ENCODE measurements at places on chromosomes 1 and 21. TPM values are rescaled to one million over a fixed set of nuclear protein-coding genes. Genes with fewer than 3 reads are reported as not detected.

GRCh38 chr21:29523646-29524045 lies 224.9 kb downstream of the BACH1 start:
- no peak for DNase-seq
- no peaks in the 10 kb centered on the region for H3K36me3 ChIP-seq

- DNase-seq = no peak
- H3K27ac ChIP-seq = no peak overlapping the region
- H3K4me1 ChIP-seq = no peaks in the 10 kb centered on the region
- no peak overlapping the region for H3K4me3 ChIP-seq
- no peaks in the 10 kb centered on the region for H3K27me3 ChIP-seq
These were observed 52.8 kb downstream of the SPSB1 start for GRCh38 chr1:9345471-9345870.

The SSX2IP gene
- polyA plus RNA-seq = 5.7 TPM

- H3K4me3 ChIP-seq = no peak overlapping the region
- H3K36me3 ChIP-seq = peaks cover 77% of the 10 kb centered on the region
- H3K27me3 ChIP-seq = no peaks in the 10 kb centered on the region
- no peaks in the 10 kb centered on the region for H3K4me1 ChIP-seq
- DNase-seq = no peak
These were observed 21.6 kb downstream of the KIF21B start for GRCh38 chr1:201001962-201002361.

The RNASEL gene
- 11.6 TPM for polyA plus RNA-seq

The HAPLN2 gene
- polyA plus RNA-seq = not detected

- no peak overlapping the region for H3K27ac ChIP-seq
- no peaks in the 10 kb centered on the region for H3K27me3 ChIP-seq
- no peak overlapping the region for H3K4me3 ChIP-seq
- H3K4me1 ChIP-seq = no peaks in the 10 kb centered on the region
These were observed 88.8 kb upstream of the SLFNL1 start for GRCh38 chr1:41110286-41110685.

The FAM72D gene
- not detected for polyA plus RNA-seq

DNA sequence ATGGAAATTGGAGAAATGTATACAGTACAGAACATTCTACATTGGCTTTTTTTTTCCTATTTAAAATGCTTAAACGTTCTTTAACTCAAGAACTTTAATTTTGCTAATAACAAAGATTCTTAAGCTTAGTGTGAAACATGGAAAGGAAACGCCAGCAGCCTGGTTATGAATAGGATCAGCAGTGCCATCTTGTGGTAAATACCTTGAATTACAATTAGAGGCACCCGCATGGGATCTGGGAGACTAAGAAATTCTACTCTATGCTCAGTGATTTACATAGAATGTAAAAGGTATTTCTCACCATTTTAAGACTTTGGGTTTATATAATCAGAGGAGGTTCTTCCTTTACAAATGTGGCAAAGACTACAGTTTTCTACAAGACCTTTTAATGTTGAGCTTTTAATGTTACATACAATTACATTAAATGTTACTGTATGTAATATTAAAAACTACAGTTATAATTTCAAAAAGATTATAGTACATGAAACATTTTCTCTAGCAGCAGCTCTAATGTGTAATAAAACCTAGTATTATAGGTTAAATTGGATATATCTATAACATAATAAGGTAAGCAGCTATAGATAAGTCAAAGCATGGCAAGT lies 32.1 kb upstream of the APOBEC4 start:
- no peak overlapping the region for H3K27ac ChIP-seq
- no peak overlapping the region for H3K4me3 ChIP-seq
- DNase-seq = peak; percentile 57
- H3K4me1 ChIP-seq = no peaks in the 10 kb centered on the region
- H3K27me3 ChIP-seq = no peaks in the 10 kb centered on the region

GRCh38 chr1:84611796-84612195 lies 37.6 kb upstream of the CTBS start:
- no peak overlapping the region for H3K4me3 ChIP-seq
- H3K27ac ChIP-seq = no peak overlapping the region
- H3K27me3 ChIP-seq = no peaks in the 10 kb centered on the region
- no peaks in the 10 kb centered on the region for H3K4me1 ChIP-seq

GRCh38 chr1:209650454-209650853 lies 1.8 kb downstream of the LAMB3 start:
- no peaks in the 10 kb centered on the region for H3K27me3 ChIP-seq
- no peak overlapping the region for H3K27ac ChIP-seq
- H3K4me3 ChIP-seq = no peak overlapping the region

DNA sequence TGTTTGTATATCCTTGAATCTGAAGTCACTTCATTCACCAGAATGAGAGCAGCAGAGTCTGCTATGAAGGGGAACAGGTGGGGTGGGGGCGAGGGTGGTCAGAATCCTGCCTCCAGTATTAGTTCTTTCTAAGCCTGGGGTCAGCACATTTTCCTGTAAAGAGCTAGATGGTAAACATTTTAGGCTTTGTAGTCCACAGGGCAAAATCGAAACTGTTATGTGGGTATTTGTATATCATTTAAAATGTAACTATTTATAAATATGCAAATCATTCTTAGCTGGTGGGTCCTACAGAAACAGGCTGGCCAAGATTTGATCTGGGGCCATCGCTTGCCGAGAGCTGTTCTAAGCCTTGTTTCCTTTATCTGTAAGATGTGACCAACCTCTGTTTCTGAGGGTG lies 96.0 kb downstream of the IGSF21 start:
- H3K27me3 ChIP-seq = no peaks in the 10 kb centered on the region
- H3K4me3 ChIP-seq = no peak overlapping the region
- H3K36me3 ChIP-seq = no peaks in the 10 kb centered on the region
- H3K27ac ChIP-seq = no peak overlapping the region
- H3K4me1 ChIP-seq = no peaks in the 10 kb centered on the region
- DNase-seq = no peak

The CDC42BPA gene
- not detected for polyA plus RNA-seq

- H3K4me1 ChIP-seq = peaks cover 18% of the 10 kb centered on the region
- H3K27ac ChIP-seq = no peak overlapping the region
- no peaks in the 10 kb centered on the region for H3K27me3 ChIP-seq
- no peak for DNase-seq
These were observed 40.1 kb upstream of the KCNQ4 start for GRCh38 chr1:40743452-40743851.

- peaks cover 11% of the 10 kb centered on the region for H3K27me3 ChIP-seq
- no peaks in the 10 kb centered on the region for H3K36me3 ChIP-seq
- H3K4me3 ChIP-seq = no peak overlapping the region
- peaks cover 30% of the 10 kb centered on the region for H3K4me1 ChIP-seq
These were observed 3.1 kb upstream of the NID1 start for GRCh38 chr1:236067854-236068454.

- H3K4me1 ChIP-seq = peaks cover 11% of the 10 kb centered on the region
- no peaks in the 10 kb centered on the region for H3K36me3 ChIP-seq
- no peak for DNase-seq
- no peaks in the 10 kb centered on the region for H3K27me3 ChIP-seq
- no peak overlapping the region for H3K4me3 ChIP-seq
These were observed 5.0 kb upstream of the DUSP23 start for GRCh38 chr1:159775716-159776115.

DNA sequence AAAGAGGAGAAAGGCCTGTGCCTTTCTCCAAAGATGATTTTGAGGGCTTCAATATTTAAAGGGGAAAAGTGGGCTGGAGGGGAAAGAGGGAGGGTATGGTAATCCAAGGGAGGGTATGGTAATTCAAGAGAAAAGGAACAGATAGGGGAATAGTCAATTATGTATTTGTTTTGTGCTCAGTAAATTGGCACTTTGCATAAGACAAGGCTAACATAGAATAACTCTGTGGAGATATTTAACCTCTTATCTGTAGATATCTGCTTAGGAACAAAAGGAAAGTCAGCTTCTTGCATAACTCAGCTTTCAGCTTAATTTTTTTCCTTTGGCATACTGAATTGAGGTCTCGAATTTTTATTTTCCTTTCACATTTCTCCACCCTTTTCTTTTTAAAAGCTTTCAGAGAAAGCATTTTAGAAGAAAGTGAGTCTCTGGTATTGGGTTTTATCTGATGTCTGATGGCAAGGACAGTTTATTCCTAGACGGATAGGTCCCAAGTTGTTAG lies 119.9 kb upstream of the F3 start:
- H3K36me3 ChIP-seq = no peaks in the 10 kb centered on the region
- H3K4me3 ChIP-seq = no peak overlapping the region
- no peak overlapping the region for H3K27ac ChIP-seq

- no peak overlapping the region for H3K4me3 ChIP-seq
- H3K27ac ChIP-seq = no peak overlapping the region
- no peaks in the 10 kb centered on the region for H3K27me3 ChIP-seq
- H3K4me1 ChIP-seq = no peaks in the 10 kb centered on the region
- no peaks in the 10 kb centered on the region for H3K36me3 ChIP-seq
These were observed 10.8 kb downstream of the MYOM3 start for GRCh38 chr1:24100945-24101737.

DNA sequence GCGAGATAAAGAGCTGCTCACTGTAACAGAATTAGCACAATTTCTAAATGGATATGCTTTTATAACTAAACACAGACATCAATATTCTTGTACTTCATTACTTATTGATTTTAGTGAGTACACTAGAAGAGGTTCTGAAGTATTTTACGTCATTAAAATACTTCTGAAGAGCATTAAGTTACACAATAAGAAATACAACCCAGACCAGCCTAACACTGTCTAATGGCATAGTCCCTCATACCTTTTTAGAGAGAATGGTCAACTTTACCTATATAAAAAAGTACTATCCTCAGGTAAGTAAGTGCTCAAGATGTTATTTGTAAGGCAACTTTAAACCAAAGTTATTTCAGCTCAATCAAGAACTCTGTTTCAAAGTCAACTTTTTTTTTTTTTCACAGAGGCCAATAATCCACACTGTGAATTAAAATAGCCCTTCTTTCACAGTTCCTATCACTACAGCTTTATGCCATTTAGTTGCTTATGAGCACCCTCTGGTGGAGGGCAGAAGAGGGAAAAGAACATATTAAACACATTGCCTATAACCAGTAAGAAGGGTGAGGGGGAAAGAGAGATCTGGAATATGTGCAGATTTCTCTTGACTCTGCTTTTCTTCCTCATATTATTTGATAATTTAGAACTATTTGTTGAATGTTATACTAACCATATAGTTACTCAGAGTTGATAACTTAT lies 182.1 kb upstream of the DMRTA2 start:
- no peaks in the 10 kb centered on the region for H3K36me3 ChIP-seq
- no peak overlapping the region for H3K4me3 ChIP-seq
- no peaks in the 10 kb centered on the region for H3K27me3 ChIP-seq
- H3K4me1 ChIP-seq = no peaks in the 10 kb centered on the region
- no peak for DNase-seq

DNA sequence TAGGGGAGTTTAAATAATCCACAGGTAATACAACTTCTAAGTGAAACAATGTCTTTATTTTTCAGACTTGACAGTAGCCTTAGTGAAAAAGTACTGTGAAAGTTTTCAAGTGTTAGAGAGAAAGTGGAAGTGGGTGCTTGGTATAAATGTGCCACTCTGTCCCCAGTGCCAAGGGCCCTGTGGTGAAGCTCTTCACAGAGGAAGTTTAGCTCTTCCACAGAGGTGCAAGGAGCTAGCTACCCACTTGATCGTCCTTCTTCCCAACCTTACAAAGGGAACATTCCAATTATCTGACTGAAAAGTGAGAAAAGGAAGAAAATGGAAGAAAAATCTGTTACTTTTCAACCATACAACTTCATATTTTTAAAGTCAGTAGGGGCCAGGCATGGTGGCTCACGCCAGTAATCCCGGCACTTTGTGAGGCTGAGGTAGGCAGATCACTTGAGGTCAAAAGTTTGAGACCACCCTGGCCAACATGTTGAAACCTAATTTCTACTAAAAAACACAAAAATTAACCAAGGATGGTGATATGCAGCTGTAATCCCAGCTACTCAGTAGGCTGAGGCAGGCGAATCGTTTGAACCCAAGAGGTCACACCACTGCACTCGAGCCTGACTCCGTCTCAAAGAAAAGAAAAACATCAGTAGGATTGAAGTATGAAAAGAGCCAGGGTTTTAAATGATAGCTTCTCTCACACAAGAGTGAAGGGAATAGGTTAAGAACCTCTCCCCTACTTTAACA lies 41.0 kb upstream of the PTPRC start:
- H3K36me3 ChIP-seq = no peaks in the 10 kb centered on the region
- H3K27ac ChIP-seq = no peak overlapping the region
- H3K4me1 ChIP-seq = peaks cover 54% of the 10 kb centered on the region

The MYOG gene
- not detected for polyA plus RNA-seq

- H3K4me1 ChIP-seq = peaks cover 28% of the 10 kb centered on the region
- DNase-seq = peak; percentile 82
- no peaks in the 10 kb centered on the region for H3K27me3 ChIP-seq
- no peaks in the 10 kb centered on the region for H3K36me3 ChIP-seq
- H3K27ac ChIP-seq = no peak overlapping the region
These were observed 378 bp upstream of the SMIM1 start for GRCh38 chr1:3772027-3772714.

The PLCH2 gene
- polyA plus RNA-seq = not detected

DNA sequence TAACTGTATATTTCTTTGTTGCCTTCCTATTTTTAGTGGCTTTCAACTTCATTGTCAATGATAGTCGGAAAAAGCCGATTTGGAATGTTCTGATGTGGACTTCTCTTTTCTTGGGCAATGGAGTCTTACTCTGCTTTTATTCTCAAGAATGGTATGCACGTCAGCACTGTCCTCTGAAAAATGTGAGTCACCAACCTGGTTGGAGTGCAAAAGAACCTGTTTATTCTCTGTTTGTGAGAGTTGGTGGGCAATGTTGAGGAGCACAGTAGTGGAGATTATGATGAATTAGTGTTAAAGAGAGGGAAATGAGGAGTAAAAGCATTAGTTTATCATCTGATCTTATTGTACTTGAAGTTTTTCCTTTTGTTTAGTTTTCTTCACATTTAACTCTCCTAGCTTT lies 14.5 kb upstream of the AXDND1 start:
- DNase-seq = no peak
- H3K4me1 ChIP-seq = no peaks in the 10 kb centered on the region
- H3K27ac ChIP-seq = no peak overlapping the region
- peaks cover 49% of the 10 kb centered on the region for H3K36me3 ChIP-seq

The CELA3A gene
- polyA plus RNA-seq = not detected

The NPHS2 gene
- not detected for polyA plus RNA-seq

DNA sequence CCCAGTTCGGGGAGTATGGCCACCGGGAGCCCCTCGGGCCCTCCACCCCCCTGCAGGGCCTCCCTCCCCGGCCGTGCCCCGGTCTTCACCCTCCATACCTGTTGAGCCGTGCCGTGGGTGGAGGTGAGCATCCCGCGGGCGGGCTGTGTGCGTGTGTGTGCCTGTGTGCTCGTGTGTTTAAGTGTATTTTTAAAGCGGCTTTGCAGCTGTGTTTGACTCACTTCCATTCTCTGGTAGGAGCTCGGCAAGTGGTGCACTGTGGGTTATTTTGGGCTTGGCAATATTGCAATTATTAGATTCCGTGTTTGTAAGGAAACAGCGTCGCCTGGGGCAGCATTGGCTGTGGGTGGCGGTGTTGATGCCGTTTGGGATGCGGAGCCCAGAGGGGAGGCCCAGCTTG lies 20.3 kb upstream of the PLCH2 start:
- H3K36me3 ChIP-seq = no peaks in the 10 kb centered on the region
- no peaks in the 10 kb centered on the region for H3K27me3 ChIP-seq
- no peak for DNase-seq
- no peaks in the 10 kb centered on the region for H3K4me1 ChIP-seq

- H3K4me1 ChIP-seq = no peaks in the 10 kb centered on the region
- H3K4me3 ChIP-seq = no peak overlapping the region
- no peak for DNase-seq
- H3K36me3 ChIP-seq = no peaks in the 10 kb centered on the region
These were observed 18.7 kb downstream of the HHIPL2 start for GRCh38 chr1:222529181-222529580.

GRCh38 chr1:169161496-169162194 lies 55.2 kb downstream of the ATP1B1 start:
- H3K36me3 ChIP-seq = no peaks in the 10 kb centered on the region
- H3K4me1 ChIP-seq = no peaks in the 10 kb centered on the region
- no peaks in the 10 kb centered on the region for H3K27me3 ChIP-seq
- no peak overlapping the region for H3K27ac ChIP-seq
- no peak for DNase-seq
